ENCODE measurements at places on chromosomes 12 and 14.

DNA sequence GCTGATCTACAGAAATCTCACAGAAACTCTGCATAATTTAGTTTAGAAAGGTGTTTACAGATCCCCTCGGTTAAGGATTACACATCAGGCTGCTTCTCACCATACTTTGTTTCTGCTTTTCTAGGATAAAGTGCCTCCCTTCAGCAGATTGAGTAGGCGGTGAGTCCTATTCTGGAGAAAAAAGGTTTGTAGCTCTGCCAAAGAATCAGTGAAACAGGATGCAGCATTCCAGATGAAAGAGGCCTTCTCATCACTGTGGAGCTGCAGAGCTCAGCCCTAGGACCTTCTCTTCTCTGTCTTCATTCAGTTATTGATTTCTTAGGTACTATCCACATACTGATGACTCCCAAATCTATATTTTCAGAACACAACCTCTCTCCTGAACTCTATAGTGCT lies 155.5 kb upstream of the KRR1 start:
- DNase-seq = no peak

GRCh38 chr14:92596331-92596907 lies 82.8 kb downstream of the RIN3 start:
- DNase-seq = no peak

- no peak for DNase-seq
These were observed 80.4 kb upstream of the GPR68 start for GRCh38 chr14:91324606-91325575.

GRCh38 chr14:23492618-23493272 lies 23.2 kb downstream of the NGDN start:
- DNase-seq = no peak

- no peak for DNase-seq
These were observed 1.1 kb downstream of the SDR39U1 start for GRCh38 chr14:24441485-24441884.

DNA sequence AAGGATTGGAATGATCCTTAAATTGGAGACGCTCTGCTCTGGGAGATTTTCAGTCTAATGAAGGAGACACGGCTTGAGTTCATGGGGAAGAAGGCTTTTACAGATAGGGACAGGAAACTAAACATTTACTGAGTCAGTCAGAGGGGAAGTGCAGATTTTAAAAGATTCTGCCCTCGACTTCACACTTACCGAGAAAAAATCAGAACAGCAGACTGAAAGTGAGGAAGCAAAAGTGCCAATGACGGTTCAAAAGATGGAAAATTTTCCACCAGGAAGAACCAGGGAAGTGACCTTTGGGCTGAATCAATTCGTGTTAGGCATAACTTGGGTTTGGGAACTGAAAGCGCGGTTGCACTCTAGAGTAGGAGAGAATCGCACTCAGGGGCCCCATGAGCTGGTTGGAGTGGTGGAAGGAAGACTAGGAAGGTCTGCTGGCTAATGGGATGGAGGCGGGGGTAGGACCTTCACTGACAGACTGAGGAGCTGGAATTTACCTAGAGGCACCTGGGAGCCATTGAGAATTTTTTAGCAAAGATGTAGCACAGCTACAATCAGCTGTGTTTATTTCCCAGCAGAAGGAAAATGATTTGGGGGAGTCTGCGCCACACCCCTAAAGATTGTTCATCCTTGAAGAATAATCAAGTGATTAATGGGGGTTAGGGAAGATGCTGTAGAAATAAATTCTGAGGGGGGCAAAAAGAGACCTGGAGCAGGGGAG lies 1.2 kb downstream of the KCNK13 start:
- peak; percentile 40 for DNase-seq

DNA sequence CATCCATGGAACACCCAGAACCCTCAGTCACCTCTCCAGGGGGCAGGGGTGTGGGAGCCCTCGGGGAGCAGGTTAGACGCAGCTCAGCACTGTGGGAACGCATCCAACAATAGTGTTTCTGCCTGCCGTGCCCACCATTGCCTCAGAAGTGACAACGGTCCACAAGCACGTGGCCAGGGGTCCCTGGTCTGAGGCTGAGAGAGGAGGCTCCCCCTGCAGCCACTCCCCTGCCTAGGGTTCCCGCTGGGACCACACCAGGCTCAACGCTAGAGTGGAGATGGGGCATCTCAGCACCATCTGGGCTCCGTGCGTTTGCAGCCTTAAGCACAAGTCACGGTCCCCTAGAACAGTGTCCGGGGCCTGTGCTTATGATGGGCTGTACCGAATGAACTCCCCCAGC lies 62.7 kb downstream of the TESC start:
- no peak for DNase-seq

- no peak for DNase-seq
These were observed 120.8 kb upstream of the DIO3 start for GRCh38 chr14:101440496-101440895.

DNA sequence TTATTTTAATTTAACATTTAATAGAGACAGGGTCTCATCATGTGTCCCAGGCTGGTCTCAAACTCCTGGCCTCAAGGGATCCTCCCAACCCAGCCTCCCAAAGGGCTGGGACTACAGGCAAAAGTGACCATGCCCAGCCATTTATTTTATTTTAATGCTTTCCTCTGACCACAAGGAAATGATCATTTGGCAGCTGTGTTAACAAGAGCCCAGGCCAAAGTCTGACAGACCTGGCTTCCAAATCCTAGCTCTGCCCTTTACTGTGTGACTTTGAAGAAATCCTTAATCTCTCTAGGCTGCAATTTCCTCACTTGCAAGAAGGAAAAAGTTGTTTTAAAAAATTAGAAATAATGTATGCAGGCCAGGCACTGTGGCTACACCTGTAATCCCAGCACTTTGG lies 16.7 kb upstream of the GCH1 start:
- no peak for DNase-seq

DNA sequence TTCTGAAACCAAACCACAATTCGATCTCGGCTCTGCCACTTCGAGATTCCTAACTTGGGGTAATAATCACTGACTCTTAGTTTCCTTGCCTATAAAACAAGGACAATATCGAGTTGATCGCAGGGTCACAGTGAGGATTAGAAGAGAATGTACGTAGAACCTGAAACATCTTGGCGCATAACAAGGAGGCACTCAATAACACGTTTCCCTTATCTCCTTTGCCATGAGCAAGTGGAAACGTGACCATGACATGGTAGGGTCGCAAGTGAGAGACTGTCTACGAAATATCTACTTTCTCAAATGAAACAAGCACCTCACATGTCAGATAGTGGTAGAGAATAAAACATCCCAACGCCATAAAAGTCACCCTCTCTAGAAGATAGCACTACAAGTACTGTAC lies 2.3 kb downstream of the DICER1 start:
- DNase-seq = no peak

DNA sequence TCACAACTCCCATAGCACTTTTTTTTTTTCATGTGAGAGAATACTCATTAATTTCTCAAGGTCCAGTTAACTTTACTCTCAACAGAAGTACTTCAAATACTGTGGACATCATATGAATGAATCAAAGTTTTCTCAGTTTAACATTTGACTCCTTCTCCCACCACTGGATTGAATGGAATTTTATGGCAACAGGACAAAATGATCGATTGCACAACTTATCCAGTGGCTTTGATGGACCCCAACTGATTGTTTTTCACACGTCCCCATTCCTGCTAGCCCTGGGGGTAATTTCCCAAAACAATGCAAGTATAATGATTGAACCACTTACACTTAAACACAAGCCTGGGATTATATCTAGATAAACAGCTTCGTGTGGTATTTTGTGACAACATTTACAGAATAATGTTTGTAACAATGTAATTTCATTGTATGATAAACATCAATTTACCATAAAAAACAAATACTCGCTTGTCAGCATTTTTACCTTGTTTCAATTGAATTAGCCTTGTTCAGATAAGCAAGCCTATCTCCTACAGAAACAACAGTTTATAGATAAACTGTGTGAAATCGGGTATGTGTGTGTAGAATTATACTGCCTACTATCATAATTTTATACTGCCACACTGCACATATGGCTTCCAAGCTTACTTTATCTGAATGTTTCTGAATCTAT lies 60.9 kb downstream of the SOX5 start:
- no peak for DNase-seq

DNA sequence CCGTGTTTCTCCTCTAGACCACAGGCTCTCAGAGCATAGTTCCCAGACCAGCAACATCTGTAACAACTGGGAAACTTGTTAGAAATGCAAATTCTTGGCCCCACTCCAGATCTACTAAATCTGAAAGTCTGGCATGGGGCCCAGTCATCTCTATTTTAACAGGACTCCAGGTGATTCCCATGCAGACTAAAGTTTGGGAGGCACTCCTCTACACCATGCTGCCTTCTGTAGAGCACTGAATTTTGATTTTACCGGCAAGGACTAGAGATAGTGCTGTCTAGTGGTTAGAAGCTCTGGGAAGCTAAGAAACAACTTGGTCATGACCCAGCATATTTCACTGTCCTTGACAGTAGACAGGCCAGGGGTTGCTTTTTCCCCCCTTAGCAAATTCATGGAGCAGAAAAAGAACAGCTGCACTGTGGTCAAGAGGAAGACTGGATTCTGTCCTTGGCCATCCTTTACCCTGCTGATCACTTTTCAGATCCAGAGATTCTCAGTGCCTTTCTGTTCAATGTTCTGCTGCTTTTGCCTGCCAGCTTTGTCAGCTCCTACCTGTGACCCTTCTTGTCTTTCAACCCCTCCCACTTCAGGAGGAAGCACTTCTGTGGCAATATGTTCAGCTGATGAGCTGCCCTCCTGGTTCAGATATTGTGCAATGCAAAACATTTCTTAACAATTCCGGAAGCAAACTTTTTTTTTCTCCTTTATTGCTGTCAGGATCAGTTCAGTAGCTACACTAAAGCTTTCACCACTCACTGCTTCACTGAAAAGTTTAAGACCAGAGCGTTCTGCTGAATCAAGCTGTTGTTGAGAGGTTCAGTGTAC lies 133.8 kb upstream of the NUDT4 start:
- peak; percentile 83 for DNase-seq

GRCh38 chr12:96861656-96862055 lies 45.4 kb upstream of the NEDD1 start:
- DNase-seq = no peak

GRCh38 chr12:109734219-109735000 lies 20.8 kb downstream of the FAM222A start:
- DNase-seq = no peak

- peak; percentile 83 for DNase-seq
These were observed 14.0 kb upstream of the RACGAP1 start for GRCh38 chr12:50039151-50039835.

- DNase-seq = no peak
These were observed 15.4 kb upstream of the PPP1R1A start for GRCh38 chr12:54603872-54604271.

- DNase-seq = no peak
These were observed 270.0 kb upstream of the CAND1 start for GRCh38 chr12:66999141-66999540.

- no peak for DNase-seq
These were observed 37.2 kb downstream of the LRP6 start for GRCh38 chr12:12229556-12230092.

DNA sequence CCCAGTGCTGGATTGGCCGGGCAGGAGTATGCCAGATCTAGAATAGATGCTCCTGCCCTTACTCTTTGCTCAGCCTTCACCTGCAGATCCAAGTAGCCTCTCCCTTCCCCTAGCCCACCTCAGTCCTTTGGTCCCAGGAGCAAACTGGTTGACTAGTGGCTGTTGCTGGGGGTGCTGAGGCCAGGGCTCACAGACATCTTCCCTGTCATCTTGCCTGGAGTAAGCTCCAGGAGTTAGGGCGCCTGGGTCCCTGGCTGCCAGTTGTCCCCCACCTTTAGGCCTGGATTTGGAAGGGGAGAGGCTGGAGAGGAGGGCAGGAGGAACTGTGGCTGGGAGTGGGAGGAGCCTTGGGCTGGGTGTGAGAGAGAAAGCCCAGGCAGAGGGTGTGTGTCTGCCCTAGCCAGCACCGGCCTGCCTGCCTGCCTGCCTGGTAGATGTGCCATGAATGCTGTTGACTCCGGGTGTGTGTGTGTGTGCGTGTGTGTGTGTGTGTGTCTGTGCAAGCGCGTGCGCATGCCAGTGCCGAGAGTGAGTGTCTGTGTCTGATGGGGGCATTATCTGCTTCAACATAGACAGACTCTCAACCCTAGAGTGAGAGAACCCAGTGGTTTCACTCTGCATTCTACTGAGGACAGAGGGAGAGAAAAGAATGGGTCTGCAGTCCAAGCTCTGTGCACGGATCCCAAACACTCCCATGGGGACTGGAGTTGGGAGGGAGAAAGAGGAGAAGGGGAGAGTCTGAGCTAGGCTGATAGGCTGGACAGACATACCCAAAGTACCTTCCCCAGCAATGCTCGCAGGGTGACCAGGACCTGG lies 845 bp upstream of the RARG start:
- peak; percentile 31 for DNase-seq

DNA sequence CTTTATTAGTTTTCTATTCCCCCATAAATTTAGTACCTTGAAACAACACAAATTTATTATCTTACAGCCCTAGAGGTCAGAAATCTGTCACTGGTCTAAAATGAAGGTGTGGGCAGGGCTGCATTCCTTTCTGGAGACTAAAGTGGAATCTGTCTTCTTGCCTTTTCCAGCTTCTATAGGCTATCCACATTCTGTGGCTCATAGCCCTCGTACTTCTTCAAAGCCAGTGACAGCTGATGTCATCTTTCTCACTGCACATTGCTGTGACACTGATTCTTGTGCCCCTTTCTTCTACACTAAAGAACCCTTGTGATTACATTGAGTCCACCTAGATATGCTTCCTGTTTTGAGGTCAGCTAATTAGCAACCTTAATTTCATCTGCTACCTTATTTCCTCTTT lies 23.2 kb upstream of the DCN start:
- DNase-seq = no peak

DNA sequence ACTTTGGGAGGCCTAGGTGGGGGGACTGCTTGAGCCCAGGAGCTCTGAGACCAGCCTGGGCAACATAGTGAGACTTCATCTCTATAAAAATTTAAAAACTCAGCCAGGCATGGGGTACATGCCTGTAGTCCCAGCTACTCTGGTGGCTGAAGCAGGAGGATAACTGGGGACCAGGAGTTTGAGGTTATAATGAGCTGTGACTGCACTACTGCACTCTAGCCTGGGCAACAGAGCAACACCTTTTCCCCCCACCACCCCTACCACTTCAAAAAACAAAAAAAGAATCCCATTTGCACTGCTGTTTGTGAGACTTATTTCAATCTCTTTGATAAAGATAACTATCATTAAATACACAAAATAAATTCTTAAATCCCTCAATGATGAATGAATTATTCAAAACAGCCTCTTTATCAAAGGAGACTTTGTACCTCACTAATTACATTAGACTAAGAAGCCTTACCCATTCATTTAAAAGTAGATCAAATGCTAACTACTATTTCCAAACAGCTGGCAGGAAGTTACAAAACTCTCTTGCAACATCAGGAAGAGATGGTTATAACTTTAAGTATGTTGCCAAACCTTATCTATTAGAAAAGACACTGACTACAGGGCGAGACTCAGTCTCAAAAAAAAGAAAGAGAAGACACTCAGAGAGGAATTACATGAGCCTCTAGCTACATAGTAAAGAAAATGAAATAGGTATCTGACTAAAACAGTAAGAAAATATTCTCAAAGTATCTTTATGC lies 14.7 kb downstream of the BLTP3B start:
- peak; percentile 77 for DNase-seq

GRCh38 chr14:56687123-56687522 lies 107.5 kb downstream of the TMEM260 start:
- DNase-seq = no peak

- no peak for DNase-seq
These were observed 157.9 kb upstream of the LMO3 start for GRCh38 chr12:16763901-16764300.

GRCh38 chr14:61675291-61675690 lies 20.0 kb upstream of the HIF1A start:
- no peak for DNase-seq

Measured in inflammatory macrophage (primary cell).